ENCODE measurements at places on chromosomes 13 and 19. TPM values are rescaled to one million over a fixed set of nuclear protein-coding genes. Genes with fewer than 3 reads are reported as not detected.

DNA sequence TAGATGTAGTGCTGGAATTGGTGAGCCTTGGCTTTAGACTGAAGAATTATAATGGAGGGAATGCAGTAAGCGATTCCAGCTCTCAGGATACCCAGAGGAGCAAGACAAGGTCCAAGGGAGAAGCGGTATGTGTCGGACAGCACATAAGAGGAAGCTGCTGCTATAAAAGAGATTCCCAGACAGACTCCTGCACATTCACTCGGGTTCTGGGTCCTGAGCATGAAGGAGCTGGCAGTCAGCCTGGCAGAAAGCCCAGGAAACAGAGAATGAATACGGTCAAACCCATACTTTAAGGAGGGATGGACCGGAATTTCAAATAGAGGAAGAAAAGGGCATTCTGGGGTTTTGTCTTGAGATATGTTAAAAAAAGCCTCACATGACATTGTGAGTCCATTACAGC is 308.3 kb downstream of the DNAJC15 start:
- no peak for DNase-seq

- no peak for DNase-seq
Measured at GRCh38 chr13:33799950-33800592, 17.9 kb upstream of the RFC3 start.

DNA sequence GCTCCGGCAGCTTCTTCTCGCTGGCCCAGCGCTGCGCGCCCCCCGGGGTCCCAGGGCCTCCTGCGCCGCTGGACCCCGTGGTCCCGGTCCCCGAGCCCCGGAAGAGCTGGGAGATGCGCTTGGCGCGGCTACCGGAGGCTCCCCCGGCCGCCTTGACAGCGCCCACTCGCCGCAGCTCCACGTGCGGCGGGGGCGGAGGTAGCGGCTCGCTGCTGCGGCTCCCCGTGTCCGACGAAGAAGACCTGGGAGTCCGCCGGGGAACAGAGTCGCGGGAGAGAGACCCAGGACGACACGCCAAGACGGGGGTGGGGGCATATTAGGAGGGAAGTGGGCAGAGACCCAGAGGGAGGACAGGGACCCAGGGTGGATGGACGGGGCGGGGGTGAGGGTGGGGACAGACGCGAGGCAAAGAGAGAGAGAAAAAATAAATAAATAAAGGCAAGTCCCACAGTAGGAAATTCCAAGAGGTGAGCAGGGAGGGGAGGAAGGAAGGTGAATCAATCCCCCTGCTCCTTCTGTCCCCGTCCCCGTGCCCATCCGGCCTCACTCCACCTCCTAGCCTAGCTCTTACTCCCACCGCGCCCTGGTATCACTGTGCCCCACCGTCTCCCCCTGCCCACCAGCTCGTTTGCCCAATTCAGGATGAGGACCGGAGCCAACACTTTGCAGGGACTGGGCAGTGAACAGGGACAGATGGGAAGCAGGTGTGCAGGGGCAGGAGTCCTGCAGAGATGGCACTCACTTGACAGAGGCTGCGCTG is 826 bp downstream of the RASIP1 start:
- no peak for DNase-seq

DNA sequence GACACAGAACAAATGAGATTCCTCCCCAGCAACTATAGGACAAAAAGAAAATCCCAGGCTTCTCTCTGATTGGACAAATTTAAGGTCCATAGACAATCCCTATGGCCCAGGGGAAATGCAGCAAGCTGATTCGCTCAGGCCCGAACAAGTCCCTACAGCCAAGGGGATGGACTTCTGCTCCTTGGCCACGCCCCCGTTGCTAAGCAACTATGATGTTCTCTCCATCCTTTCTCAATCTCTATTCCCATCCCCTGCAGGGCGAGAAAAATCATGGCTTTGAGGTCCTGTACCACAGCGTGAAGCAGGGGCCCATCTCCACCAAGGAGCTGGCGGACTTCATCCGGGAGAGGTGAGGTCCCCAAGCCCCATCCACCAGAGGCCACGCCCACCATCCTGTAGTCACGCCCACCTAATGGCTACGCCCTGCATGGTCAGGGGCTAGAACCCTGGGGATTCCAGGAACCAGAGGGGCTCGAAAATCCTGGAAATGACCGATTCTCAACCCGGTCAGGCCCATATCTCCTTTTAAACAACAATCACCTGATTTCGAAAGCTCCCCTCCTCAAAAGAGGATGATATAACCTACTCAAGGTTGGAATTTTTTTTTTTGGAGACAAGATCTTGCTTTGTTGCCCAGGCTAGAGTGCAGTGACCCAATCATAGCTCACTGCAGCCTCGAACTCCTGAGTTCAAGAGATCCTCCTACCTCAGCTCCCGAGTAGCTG is 11.4 kb downstream of the FCHO1 start:
- no peak for DNase-seq

Gene MBD3L5
- total RNA-seq = not detected
